Mesenteric fat pad (tissue), 1 donor: ENCODE measurements at places on chromosomes 6 and 20.
A peak's percentile ranks its signal among the peaks of the same experiment; 100 is the strongest.

- no peak for DNase-seq
Observed at GRCh38 chr20:63360850-63361518, at the start of gene CHRNA4. Gene CHRNA4 (minus strand): TSS chr20:63361349. CDS start chr20:63361165, 184 bp downstream.

DNA sequence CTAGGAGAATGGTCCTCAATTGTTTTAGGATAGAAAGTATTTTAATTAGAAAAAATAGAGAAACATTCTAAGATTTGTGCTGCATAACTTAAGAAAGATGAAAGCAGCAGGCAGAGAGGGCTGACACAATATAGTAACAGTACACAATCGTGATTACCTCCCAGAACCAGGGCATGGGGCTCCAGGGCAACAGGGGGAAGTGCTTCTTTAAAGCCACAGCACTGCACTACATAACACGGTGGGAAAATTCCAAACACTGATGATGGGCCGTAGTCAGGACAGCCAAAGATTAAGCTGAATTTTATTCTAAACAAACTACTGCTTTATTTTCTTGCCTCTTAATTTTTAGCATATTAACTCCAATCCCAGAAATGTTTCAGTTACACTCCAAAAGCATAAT is 14.4 kb downstream of the EXOC2 start:
- DNase-seq: no peak

GRCh38 chr20:56245761-56246160 is 2.8 kb upstream of the MC3R start:
- DNase-seq: no peak

DNA sequence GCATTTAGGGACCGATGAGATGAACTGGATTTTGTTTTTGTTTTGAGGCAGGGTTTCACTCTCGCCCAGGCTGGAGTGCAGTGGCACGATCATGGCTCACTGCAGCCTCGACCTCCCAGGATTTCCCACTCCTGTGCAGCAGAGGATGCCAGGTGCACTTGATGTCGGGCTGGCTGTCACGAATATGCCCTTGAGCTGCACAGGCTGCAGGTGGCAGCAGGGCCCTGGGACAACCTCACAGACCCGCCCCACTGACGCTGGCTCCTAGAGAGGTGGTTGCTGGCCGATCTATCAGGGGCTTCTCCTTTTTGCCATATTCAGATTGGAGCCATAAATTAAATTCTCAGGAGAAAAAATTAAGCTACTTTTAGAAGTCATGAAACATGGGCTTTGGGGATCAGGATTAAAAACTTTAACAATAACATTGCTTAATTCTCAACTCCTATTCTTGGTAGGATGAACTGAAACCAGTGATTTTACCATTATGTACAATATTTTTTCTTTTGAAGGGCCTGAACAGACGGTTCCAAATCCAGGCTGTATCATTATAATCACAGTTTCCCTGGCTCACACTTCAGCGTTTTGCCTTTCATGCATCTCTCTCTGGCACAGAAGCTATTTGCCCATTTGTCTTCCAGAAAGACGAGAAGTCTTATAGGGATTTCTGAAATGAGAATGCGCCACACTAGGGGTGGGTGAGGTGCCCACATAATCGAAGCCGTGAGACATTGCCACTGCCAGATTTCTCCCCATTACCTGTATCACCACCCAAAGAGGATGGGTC is 32.4 kb downstream of the NQO2 start:
- no peak for DNase-seq

DNA sequence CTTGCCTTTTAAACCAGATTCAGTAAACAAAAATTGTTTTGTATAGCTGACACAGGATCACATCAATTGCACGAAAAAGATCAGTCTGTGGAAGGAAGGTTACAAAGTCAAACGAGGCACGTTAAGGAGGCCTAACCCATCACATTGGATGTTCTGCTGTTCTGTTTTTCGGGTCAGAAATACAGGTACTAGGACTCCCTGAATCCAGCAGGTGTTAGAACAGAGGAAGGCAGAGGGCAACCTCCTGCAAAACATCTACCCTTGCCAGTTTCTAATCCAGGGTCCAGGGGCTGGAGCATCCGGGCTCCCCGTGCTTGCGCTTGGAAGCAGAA is 64.6 kb downstream of the PLG start:
- no peak for DNase-seq

DNA sequence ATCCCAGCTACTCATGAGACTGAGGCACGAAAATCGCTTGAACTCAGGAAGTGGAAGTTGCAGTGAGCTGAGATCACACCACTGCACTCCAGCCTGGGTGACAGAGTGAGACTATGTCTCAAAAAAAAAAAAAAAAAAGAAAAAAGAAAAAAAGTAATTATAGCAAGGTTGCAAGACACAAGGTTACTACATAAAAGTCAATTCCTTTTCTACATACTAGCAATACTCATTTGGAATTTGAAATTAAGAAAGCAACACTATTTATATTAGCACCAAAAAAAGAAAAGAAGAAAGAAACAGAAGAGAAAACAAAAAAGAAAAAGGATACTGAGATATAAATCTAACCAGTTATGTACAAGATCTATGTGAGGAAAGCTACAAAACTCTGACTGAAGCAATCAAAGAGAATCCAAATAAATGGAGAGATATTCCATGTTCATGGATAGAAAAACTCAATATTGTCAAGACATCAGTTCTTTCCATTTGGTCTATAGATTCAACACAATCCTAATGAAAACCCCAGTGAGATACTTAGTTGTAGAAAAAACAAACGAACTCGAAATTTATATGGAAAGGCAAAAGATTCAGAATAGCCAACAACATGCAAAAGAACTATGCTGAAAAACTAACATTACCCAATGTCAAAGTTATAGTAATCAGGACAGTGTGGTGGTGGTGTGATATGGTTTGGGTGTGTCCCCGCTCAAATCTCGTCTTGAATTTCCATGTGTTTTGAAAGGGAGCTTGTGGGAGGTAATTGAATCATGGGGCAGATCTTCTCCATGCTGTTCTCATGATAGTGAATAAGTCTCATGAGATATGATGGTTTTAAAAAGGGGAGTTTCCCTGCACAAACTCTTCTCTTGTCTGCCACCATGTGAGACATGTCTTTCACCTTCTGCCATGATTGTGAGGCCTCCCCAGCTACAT is 73.3 kb downstream of the GPX5 start:
- DNase-seq: no peak

- DNase-seq: no peak
Observed at GRCh38 chr6:28816909-28817807, 106.6 kb downstream of the TRIM27 start.

DNA sequence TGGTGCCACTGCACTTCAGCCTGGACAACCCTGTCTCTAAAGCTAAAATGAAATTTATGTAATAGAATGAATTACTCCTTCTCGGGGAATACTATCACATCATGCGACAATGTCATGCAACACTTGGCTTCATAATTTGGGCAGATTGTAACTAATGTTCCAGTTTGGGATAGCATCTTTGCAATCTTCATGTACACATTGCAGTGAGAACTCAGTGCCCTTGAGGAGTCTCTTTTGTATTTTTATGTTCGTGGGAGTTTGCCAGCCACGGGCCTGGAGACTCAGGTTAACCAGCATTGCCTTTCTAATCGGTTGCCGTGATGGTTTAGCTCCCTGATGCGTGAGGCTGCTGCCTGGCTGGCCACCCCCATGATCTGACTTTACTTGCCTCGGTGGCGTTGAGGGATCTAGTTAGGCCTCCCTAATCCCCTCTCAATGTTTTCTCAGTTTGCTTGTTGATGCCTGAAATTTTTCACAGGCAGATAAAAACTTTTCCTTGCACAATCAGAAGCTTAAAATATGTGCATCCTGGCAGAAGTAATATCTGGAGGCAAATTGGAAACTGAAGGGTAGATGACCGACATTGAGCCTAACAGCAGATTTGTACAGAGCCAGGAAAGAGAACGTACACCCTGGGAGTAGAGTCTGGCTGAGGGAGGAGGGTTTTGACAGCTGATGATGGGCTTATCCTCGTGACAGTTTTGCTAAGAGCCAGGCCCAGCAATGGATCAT is 2.4 kb downstream of the GMPR start:
- no peak for DNase-seq

DNA sequence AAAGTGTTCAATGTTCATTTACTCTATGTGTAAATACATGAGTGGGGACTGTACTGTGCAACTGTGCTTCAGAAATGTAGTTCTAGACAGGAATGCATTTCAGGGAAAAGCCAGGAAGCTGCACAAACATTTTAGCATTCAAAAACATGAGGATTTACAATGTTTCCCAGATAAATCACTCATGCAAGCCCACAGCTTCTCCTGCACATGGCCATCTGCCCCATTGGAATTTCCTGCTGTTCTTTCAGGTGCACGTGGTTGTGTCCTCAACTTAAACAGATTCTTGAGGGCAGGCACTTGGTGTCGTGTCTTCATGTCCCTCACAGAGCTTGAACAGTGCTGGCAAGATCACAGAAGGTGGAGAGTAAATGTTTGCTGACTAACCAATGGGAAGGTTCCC is 101.5 kb downstream of the UNC5CL start:
- no peak for DNase-seq

DNA sequence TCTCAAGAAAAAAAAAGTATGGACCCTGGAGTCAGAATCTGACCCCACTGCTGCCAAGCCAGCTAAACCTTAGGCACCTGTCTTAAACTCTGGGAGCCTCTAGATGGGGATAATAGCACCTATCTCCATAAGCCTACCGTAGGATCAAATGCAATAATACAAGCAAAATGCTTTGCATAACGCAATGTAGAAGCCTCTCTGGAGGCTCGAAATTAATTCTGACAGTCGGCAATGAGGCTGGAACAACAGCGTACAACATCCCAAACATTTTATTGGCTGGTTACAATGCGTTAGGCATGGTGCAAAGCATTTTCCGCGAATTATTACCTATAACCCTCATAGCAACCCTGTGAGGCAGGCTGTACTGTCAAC is 521 bp downstream of the CDK5RAP1 start:
- DNase-seq: no peak

GRCh38 chr20:23260181-23260840 is 90.3 kb upstream of the NXT1 start:
- DNase-seq: no peak

GRCh38 chr6:75602246-75603105 is 796 bp downstream of the SENP6 start:
- DNase-seq: no peak

- DNase-seq: no peak
Observed at GRCh38 chr6:107196152-107196551, 80.8 kb upstream of the BEND3 start.

DNA sequence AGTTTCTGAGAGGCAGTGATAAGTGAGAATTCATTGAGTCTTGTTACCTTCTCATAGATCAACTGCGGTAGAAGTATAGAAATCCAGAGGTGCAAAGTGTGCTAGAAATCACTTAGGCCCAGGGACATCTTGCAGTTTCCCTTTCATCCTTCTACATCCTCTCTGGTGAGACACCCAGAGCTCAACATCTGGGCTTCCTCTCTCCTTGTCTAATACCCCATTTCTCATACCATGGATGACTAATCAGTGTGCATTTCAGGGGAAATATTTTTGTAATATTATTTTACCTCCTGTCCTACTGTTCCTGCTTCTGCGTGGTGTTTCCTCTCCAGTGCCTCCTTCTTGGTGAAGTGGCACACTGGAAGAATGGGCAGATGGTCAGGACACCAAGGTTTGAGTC is 322.4 kb downstream of the TFAP2B start:
- DNase-seq: no peak

DNA sequence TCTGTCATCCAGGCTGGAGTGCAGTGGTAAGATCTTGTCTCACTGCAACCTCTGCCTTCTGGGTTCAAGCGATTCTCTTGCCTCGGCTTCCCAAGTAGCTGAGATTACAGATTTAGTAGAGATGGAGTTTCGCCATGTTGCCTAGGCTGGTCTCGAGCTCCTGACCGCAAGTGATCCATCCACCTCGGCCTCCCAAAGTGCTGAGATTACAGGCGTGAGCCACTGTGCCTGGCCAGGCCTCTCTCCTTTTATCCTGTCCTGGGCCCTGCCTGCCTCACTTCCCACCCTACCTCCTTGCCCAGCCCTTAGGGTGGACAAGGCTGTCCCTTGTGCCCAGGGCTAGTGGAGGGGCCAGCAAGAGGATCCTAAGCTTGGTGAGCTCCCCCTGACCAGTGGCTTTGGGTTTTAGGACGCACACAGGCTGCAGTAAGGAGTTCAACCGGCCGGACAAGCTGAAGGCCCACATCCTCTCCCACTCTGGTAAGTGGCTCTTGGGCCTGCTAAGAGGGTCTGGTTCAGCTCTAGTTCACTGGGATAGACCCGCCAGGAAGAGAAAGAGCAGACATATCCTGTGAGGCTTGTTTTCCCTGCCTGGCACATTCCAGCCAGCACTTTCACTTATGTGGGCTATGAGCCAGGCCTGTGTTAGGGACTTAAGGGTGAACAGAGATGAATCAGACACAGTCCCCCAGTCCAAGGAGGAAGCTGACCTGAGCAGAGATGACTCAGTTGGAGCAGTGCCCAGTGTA is 21.9 kb upstream of the CHMP4B start:
- no peak for DNase-seq

DNA sequence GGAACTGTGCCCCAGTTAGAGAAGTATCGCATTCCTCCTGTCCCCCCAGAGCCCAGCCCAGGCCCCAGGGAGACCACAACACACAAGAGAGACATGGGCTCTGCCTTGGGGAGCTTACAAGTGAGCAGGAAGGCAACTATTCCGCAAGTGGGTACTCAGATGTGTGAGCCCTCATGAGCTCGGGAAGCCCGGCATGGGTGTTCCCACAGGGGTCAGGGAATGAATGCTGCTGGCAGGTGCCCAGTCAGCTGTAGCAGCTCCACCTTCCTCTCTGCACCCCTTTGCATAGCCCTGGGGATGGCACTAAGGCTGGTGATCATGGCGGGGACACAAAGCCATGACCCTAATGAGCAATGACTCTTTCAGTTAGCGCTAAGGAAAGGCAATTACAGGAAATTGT is 194.1 kb downstream of the SYNDIG1 start:
- peak; percentile 83 for DNase-seq

DNA sequence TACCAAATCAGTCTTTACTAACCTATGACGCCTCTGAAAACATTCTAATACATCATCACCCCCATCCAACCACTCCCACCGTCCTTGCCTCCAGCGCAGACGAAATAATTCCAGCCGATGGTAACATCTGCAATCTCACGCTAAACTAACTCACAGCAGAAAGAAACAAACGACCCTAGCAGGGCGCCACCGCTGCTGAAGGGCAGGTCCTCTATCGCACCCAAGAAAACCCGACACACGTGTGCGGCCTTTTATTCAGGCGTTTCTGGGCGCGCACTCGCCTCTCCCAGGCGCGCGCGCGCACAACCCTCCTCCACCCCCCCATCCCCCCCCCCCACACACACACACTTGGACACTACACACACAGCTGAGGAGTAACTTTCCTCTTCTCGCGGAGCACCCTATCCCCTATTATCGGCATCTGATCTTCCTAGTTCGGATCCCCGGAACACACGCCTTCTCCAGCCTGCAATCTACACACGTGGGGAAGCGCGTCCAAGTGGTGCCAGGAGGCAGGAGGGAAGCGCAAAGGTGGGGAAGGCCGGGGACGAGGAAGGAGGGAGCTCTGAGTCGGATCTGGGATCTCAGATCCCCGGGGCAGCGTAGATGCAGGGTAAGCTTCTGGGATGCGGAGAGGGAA is 1.4 kb downstream of the GFOD1 start:
- no peak for DNase-seq

DNA sequence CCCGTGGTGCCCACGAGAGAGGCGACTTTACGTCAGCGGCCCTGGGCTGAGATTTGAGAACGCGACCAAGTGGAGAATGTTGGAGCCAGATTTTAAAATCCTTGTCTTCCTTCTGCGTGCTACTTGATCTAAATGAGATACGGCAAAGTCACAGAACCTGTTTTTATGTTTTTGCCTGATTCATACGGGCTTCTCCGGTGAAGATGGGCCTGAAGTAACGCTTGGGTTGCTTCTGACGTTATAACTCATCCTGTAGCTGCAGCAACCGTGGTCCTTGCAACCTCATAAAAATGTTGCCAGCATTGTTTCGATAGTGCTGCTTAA is 462 bp upstream of the SLC35B3 start:
- DNase-seq: no peak

GRCh38 chr6:133891927-133892812 is 3.3 kb downstream of the TCF21 start:
- no peak for DNase-seq
